ENCODE measurements at places on chromosomes 12 and 14.

DNA sequence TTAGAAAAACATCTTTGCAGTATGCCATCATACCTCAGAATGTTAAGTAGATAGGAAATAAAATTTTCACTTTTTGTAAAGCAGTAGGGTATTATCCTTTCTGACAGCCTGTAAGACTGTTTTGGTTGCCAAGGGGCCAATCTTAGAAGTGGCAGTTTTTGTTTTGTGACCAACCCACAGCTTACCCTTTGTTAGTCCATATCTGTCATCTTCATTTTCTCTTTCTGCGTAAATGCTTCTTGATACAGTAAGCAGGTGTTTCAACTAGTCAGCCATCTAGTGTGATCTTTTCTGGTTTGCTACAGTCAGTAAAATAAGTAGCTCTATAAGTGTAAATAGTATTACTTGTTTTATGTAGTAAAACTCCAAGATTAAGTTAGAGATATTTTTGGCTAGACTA lies 8.8 kb downstream of the PPM1A start:
- no peak overlapping the region for H3K27ac ChIP-seq
- no peaks in the 10 kb centered on the region for H3K27me3 ChIP-seq
- H3K4me1 ChIP-seq = peaks cover 4% of the 10 kb centered on the region

GRCh38 chr12:74456431-74456830 lies 81.2 kb upstream of the ATXN7L3B start:
- no peaks in the 10 kb centered on the region for H3K36me3 ChIP-seq
- no peak overlapping the region for H3K27ac ChIP-seq
- H3K4me1 ChIP-seq = no peaks in the 10 kb centered on the region

DNA sequence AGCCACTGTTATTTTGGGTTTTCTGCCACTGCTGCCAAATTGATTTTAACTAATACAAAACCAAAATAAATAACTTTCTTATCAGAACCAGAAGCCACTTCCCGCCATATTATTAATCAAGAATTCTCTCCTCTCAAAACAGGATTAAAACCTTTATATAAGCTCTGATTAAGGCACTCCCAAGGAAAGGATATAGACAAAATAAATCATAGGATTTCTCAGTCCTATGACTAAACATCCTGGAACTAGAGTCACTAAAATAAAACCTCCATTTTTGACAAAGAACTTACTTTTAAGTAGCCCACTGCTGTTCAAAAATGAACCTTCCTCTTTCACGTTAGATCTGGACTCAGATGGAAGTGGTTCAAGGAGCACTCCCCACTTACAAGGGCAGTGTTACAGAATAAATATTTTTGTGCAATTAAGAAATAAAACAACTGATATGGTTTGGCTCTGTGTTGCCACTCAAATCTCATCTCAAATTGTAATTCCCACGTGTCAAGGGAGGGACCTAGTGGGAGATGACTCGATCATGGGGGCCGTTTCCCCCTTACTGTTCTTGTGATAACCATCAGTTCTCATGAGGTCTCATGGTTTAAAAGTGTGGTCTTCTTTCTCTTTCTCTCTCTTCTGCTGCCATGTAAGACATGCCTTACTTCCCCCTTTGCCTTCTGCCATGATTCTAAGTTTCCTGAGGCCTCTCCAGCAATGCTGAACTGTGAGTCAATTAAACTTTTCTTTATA lies 26.4 kb downstream of the GXYLT1 start:
- H3K36me3 ChIP-seq = peaks cover 13% of the 10 kb centered on the region
- H3K27ac ChIP-seq = no peak overlapping the region
- H3K4me3 ChIP-seq = no peak overlapping the region
- H3K4me1 ChIP-seq = no peaks in the 10 kb centered on the region

DNA sequence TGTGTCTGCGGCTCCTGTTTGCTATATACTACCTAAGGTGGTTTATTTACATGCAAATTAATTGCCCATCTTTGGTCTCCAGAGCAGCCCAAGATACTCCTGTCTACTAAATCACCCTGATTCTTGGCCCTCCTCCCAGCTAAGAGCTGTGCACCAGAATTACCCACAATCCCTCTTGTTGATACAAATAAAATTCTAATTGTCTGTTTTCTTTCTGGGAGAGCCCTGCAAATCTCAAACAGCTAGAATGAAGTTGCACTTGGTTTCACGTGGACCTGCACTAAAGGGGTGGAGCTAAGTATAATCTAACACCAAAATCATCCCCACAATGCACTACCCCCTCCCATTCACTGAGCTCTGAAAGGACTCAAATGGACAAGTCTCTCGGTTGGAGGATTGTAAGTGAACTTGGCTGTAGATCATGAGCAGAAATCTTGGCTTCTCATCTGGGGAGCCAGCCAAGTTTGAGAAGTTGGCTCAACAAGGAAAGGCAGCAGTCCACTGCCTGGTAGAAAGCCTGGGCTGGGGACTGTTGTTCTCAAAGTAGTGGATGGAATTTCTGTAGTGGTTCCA lies 6.6 kb downstream of the MAX start:
- peaks cover 81% of the 10 kb centered on the region for H3K36me3 ChIP-seq
- no peak overlapping the region for H3K4me3 ChIP-seq
- DNase-seq = no peak
- H3K27ac ChIP-seq = 0 out of 2 replicates have a peak overlapping the region, but pooled peaks have one; percentile 23

GRCh38 chr12:71216725-71217579 lies 59.2 kb upstream of the TSPAN8 start:
- H3K27ac ChIP-seq = no peak overlapping the region
- H3K27me3 ChIP-seq = no peaks in the 10 kb centered on the region
- no peaks in the 10 kb centered on the region for H3K4me1 ChIP-seq
- no peak for DNase-seq

DNA sequence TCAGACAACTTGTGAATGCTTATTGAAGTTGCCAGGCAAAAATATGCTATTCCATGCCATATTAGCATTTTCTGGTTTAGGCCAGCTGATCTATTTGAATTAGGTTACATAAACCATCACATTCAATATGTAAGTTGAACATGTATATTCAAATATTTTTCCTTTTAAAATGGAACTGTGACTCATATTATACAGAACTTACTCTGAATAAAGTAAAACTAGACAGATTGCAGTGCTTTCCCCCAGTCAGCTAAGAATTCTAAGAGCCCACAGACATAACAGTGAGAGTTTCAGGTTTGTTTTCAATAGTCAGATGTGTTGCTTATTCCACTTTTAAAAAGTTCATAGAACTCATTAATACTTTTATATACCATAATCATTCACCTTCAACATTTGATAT lies 119.8 kb downstream of the MGST1 start:
- no peaks in the 10 kb centered on the region for H3K36me3 ChIP-seq
- H3K4me3 ChIP-seq = no peak overlapping the region

DNA sequence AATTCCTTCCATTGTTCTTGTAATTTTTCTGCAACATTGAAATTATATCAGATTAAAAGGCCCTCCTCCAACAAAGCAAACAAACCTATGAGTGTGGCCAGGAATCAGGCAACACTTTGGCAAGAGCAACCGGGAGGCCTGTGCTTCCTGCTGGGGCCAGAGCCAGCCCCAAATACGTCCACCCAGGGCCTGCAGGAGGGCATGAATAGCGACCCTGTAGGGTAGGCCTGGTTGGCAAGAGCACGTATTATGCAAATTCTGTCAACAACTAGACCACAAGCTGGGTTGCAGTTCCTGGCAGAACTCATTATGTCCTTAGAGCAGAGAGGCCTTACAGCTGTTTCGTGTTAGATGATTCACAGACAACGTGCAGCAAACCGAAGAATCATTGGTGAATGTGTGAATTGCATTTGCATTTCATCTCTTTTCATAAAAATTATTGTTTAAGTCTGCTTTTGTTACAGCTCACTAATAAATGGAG lies 26.9 kb upstream of the LGALS3 start:
- no peaks in the 10 kb centered on the region for H3K36me3 ChIP-seq
- H3K4me1 ChIP-seq = no peaks in the 10 kb centered on the region
- H3K4me3 ChIP-seq = no peak overlapping the region
- no peak for DNase-seq
- no peak overlapping the region for H3K27ac ChIP-seq
- H3K27me3 ChIP-seq = no peaks in the 10 kb centered on the region

GRCh38 chr12:108640802-108641445 lies 7.2 kb upstream of the SELPLG start:
- H3K36me3 ChIP-seq = peaks cover 25% of the 10 kb centered on the region
- H3K27ac ChIP-seq = peak overlapping the region; percentile 58
- peak; percentile 37 for DNase-seq

DNA sequence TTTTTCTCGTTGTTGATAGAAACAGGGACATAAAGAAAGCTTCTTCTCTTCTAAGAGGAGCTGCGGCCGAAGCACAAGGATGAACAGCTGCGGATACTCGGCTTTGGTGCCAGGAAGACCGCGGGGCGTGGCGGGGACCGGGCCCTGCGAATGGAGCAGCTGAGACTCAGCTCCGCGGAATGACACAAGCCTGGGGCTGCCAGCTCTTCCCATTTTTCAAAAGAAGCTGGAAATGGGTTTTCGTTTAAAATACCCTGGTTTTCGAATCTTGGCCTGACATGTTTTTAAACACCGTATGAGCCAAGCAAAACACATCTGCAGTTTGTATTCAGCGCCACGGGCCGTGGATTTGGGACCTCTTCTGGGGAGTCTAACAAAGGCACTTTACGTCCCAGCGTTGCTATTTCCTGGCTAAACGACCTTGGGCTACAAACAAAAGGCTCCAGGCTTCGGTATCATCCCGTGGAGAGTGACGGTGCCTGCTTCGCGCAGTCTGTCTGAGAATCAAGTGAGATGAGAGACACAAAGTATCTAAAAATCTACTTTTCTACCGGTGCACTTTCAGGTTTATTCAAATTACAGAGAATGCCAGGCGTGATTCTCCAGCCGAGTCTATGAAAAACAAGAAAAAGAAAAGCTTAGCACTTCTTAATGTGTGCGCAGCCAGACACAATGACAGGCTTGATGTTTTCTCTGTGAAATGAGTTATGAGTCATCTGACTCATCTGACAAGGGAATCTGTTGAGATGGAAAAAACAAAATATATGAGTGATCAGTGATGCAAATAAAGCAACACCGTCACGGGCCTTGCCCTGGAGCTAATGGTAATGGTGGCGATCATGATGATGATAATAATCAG lies 114.0 kb upstream of the TMEM132D start:
- DNase-seq = no peak
- no peaks in the 10 kb centered on the region for H3K27me3 ChIP-seq
- no peaks in the 10 kb centered on the region for H3K36me3 ChIP-seq
- no peak overlapping the region for H3K4me3 ChIP-seq

DNA sequence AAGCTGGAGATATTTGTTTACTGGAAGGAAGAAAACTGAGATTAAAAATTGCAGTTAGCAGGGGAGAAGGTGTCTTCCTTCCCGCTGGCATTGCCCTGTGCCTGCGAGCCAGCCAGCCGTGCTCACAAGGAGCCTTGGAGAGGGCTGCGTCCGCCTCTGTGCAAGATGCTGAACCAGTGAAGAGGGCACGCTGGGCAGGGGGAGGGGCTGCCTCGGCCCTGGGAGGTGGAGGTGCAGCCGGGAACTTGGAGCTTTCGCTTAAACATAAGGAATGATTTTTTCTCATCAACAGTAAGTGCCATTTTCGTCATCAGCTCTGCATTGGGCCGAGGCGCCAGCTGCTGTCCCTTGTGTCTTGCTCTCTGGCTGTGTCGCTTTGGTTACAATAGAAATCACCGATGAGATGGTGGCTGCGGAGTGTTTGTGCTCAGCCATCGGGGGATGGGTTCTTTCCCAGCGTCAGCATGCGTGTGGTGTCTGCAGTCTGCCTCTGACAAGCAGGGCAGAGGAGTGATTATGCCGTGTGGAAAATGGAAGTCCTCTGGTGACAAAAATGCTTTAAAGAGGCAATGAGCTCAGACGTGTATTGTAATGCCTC lies 97.3 kb downstream of the ESR2 start:
- H3K36me3 ChIP-seq = peaks cover 56% of the 10 kb centered on the region
- DNase-seq = no peak
- H3K27ac ChIP-seq = no peak overlapping the region
- no peaks in the 10 kb centered on the region for H3K4me1 ChIP-seq
- no peak overlapping the region for H3K4me3 ChIP-seq

GRCh38 chr14:20441461-20441860 lies 5.5 kb upstream of the KLHL33 start:
- H3K4me1 ChIP-seq = peaks cover 2% of the 10 kb centered on the region
- peaks cover 9% of the 10 kb centered on the region for H3K36me3 ChIP-seq
- no peaks in the 10 kb centered on the region for H3K27me3 ChIP-seq
- H3K4me3 ChIP-seq = no peak overlapping the region

GRCh38 chr14:63972323-63972932 lies 119.6 kb downstream of the SYNE2 start:
- no peaks in the 10 kb centered on the region for H3K4me1 ChIP-seq
- peaks cover 61% of the 10 kb centered on the region for H3K36me3 ChIP-seq
- no peaks in the 10 kb centered on the region for H3K27me3 ChIP-seq
- H3K27ac ChIP-seq = no peak overlapping the region
- no peak for DNase-seq
- no peak overlapping the region for H3K4me3 ChIP-seq

GRCh38 chr14:55340482-55340881 lies 69.3 kb downstream of the FBXO34 start:
- H3K27ac ChIP-seq = no peak overlapping the region
- H3K36me3 ChIP-seq = no peaks in the 10 kb centered on the region
- no peaks in the 10 kb centered on the region for H3K27me3 ChIP-seq
- no peak for DNase-seq
- no peak overlapping the region for H3K4me3 ChIP-seq

- H3K4me3 ChIP-seq = no peak overlapping the region
- H3K27ac ChIP-seq = no peak overlapping the region
- no peaks in the 10 kb centered on the region for H3K27me3 ChIP-seq
- no peak for DNase-seq
Observed at GRCh38 chr12:62744551-62744950, 190.4 kb downstream of the PPM1H start.

GRCh38 chr14:75044752-75045151 lies 6.5 kb downstream of the MLH3 start:
- peaks cover 38% of the 10 kb centered on the region for H3K4me1 ChIP-seq
- H3K36me3 ChIP-seq = peaks cover 41% of the 10 kb centered on the region
- H3K27me3 ChIP-seq = no peaks in the 10 kb centered on the region
- no peak for DNase-seq
- no peak overlapping the region for H3K27ac ChIP-seq

DNA sequence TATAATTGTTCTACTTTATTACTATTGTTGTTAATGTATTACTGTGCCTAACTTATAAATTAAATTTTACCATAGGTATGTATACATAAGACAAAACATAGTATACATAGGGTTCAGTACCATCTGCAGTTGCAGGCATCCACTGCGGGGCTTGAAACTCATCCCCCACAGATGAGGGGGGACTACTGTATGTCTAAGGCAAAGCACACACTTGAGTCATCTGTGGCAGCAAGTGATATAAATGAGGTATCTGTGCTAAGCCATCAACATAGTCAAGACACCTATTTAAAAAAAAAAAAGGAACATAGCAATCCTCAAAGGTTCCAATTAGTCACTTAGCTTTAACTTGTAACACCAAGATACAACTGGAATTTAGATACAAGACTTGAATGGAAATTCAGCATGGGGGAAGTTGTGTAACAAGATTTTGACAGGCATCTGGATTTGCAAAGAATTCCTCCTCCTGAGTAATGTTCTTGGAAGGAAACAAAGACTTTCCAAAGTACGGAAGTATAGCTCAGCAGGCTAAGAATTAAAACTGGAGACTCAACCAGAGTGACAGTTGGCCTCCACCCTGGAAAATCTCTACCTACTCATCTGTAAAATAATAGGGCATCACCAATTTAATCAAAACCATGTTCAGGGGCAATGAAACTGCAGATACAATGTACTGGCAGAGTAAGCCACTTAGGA lies 14.9 kb downstream of the DCAF5 start:
- H3K27me3 ChIP-seq = no peaks in the 10 kb centered on the region
- H3K4me3 ChIP-seq = no peak overlapping the region
- H3K4me1 ChIP-seq = no peaks in the 10 kb centered on the region
- DNase-seq = no peak
- peaks cover 10% of the 10 kb centered on the region for H3K36me3 ChIP-seq

Measured in DND-41 (cell line).